ENCODE measurements at places on chromosomes 2 and 18. TPM values are rescaled to one million over a fixed set of nuclear protein-coding genes. Genes with fewer than 3 reads are reported as not detected.

Gene TMEM185B
- 26.2 TPM for total RNA-seq

Gene RBM43
- total RNA-seq, result 13.0 TPM

Gene PKP4
- total RNA-seq, result 37.0 TPM

Gene BCL11A
- 0.40 TPM for total RNA-seq

Gene LYG2
- total RNA-seq, result not detected

Gene SDC1
- 0.22 TPM for total RNA-seq

Gene KHK
- total RNA-seq, result 13.7 TPM

Gene DPYSL5
- not detected for total RNA-seq

Gene UGT1A8
- total RNA-seq, result not detected

DNA sequence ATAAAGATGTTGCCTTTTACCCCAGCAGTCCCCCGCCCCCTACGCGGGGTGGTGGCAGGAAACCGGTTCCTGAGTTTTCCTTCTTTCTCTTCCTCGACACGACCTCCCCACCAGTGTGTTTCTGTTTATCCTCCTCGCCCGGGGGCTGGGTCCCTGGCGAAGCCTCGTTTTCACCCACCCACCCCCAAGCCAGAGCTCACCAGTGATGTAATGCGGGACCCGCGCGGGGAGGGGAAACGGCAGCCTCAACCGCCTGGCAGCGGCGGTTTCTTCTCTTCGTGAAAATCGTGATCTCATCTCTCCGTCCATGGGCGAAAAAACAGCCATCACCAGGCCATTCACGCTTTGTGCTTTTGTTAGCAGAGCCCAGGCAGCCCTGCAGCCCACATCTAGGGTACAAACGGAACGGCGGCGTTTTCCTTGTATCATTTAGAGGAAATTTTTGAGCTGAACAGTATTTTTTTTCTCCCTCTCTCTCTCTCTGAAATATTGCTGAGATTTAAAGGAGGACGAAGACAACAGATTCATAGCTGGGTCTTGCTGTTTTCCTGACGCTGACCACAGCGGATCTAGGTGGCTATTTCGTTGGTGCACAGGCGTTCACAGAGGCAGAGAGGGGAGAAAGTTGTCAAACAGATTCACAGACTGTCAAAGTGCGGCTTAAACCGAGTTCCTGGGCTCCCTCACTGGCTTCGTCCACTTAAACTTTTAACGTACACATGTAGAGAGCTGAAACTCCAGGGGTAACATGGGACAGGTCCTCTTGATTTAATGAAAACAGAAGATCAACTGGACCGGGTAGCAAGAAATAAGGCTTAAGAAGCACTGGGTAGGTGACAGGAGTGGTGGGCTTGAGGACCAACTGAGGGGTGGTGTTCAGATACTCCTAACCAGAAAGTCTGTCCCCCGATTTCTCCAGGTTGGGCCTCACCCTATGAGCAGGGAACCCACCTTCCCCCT, 21.9 kb upstream of the PAX3 start:
- peaks cover 51% of the 10 kb centered on the region for H3K27me3 ChIP-seq
- H3K36me3 ChIP-seq, result no peaks in the 10 kb centered on the region
- peak overlapping the region; percentile 71 for H3K4me3 ChIP-seq
- H3K4me1 ChIP-seq, result peaks cover 5% of the 10 kb centered on the region
- no peak overlapping the region for H3K27ac ChIP-seq

- H3K4me3 ChIP-seq, result no peak overlapping the region
- H3K27ac ChIP-seq, result no peak overlapping the region
- H3K4me1 ChIP-seq, result no peaks in the 10 kb centered on the region
- no peaks in the 10 kb centered on the region for H3K36me3 ChIP-seq
Observed at GRCh38 chr2:229319558-229319957, 48.5 kb upstream of the PID1 start.

DNA sequence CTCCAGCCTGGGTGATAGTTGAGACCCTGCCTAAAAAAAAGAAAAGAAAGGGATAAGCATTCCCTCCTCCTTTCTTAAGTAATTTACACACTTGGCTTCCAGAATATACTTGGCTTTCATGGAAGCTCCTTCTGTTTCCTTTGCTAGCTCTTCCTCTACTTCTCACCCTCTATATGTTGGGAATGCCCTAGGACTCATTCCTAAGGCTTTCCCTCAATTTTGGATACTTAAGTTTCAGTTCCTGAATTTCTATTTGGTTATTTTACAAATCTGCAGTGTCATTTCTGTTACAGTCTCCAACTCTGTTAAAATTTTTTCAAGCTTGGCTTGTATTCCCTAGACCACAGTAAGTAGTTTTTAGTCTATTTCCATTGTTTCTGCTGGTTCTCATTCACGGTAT, 23.6 kb downstream of the SP3 start:
- no peak overlapping the region for H3K27ac ChIP-seq
- no peak overlapping the region for H3K4me3 ChIP-seq
- H3K4me1 ChIP-seq, result peaks cover 29% of the 10 kb centered on the region
- H3K36me3 ChIP-seq, result peaks cover 38% of the 10 kb centered on the region
- H3K27me3 ChIP-seq, result no peaks in the 10 kb centered on the region

DNA sequence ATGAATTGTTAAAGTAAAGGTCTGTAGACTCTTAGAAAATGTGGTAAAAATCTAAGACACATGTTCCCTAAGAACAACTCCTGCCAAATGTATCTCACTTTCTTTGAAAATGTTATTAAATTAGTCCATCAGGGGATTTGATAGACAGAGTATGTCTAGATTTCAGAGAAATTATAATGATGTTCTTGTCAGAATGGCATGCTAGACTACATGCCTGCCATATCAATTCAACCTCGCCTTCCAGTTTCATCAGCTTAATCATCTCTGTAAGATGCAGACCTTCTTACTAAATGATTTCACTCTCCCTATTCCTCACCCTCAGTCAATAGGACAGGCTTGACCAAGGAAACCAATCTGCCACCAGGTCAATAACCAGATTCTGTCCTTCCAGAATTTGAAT, 368.4 kb downstream of the TXNL1 start:
- no peaks in the 10 kb centered on the region for H3K4me1 ChIP-seq
- no peak overlapping the region for H3K27ac ChIP-seq
- H3K4me3 ChIP-seq, result no peak overlapping the region
- peaks cover 4% of the 10 kb centered on the region for H3K27me3 ChIP-seq

DNA sequence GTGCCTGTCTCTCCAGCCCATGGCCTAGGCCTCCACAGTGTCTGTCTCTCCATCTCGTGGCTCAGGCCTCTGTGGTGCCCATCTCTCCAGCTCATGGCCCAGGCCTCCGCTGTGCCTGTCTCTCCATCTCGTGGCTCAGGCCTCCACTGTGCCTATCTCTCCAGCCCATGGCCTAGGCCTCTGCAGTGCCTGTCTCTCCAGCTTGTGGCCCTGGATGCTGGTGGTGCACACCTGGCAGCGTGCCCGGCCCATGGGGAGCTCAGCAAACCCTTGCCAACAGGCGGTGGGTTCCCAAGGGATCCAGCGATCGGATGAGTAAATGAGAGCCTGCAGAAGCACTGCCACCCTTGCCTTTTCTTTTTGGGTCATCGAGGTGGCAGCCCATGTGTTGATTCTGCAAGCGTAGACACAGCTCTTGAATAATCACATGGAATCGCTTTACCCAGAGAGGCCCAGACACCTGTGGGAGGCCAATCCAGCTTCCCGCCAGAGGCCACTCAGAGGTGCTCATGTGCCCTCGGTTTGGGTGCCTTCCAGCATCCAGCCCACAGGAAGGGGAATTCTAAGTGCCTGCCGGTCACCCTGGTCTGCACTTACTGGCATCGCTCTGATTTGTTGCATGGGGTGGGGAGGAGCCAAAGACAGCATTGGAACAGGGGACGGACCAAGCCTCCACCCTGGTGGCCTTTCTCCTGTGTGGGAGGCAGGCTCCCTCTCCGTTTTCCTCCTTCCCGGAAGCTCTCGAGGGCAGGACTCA, 101.8 kb upstream of the HDAC4 start:
- no peak overlapping the region for H3K27ac ChIP-seq
- peaks cover 5% of the 10 kb centered on the region for H3K27me3 ChIP-seq
- no peaks in the 10 kb centered on the region for H3K4me1 ChIP-seq

DNA sequence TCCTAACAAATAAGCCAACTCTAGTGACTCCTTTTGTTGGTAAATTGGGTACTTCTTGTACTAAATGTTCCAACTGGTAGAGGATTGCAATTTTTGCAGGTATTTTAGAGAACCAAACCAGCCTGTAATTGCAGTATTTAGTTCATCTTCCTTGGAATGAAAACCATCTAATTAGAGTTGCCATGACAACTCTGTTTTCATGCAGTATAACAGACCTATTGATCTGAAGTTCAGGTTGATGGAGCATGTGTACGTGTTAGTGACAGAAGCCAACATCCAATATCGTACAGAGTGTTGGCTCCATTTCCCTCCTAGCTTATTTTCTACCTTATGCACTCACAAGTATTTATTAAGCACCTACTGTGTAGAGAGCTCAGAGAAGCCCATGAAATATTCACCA, 176.3 kb upstream of the FOSL2 start:
- H3K4me1 ChIP-seq, result peaks cover 9% of the 10 kb centered on the region
- peaks cover 5% of the 10 kb centered on the region for H3K27me3 ChIP-seq
- DNase-seq, result no peak

DNA sequence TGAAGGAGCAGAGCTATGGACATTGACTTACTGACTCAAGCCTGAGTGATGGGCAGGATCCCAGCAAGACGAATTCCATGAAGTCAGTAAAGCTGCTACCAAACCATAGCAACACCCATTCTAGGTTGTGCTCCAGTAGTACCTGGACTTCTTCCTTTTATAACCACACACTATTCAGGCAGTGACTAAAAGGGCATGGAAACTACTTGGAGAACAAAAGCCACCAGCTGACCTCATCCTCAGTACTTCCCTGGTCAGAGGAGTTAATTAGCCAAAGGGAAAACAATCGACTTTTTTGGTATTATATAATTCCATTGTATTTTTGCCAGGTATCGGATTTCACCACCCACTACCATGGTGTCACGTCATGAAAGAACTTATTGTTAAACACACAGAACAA, 237.1 kb downstream of the TTC32 start:
- no peak for DNase-seq
- no peak overlapping the region for H3K27ac ChIP-seq
- no peak overlapping the region for H3K4me3 ChIP-seq
- H3K4me1 ChIP-seq, result no peaks in the 10 kb centered on the region

DNA sequence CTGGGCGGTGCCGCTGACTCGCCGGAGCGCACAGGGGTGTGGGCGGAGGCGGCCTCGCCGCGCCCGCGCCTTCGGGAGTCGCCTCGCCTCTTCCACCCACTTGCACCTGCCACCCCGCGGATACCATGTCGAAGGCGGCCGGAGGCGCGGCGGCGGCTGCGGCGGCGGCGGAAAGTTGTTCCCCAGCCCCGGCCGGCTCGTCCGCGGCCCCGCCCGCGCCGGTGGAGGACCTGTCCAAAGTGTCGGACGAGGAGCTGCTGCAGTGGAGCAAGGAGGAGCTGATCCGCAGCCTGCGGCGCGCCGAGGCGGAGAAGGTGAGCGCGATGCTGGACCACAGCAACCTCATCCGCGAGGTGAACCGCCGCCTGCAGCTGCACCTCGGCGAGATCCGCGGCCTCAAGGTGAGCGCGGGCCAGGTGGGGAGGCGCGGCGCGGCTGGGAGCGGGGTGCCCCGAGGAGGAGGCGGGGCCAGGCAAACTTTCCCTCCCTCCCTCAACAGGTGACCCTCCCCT, 766 bp downstream of the CCDC85A start:
- DNase-seq, result peak; percentile 33
- no peaks in the 10 kb centered on the region for H3K36me3 ChIP-seq
- H3K4me1 ChIP-seq, result peaks cover 4% of the 10 kb centered on the region

DNA sequence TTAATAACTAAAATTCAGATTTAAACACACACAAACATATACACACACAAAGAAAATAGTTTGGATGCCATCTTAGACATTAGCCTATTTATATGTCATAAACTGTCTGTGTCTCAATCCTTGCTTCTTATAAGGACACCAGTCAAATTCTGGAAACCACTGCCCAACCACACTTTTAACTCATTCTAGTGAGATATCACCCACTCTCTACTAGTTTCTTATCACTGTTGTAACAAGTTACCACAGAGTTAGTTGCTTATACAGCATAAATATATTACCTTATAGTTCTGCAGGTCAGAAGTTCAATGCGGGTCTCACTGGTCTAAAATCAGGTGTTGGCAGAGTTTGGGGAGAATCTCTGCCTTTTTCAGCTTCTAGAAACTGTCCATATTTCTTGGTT, 239.1 kb downstream of the MTX2 start:
- no peak for DNase-seq
- no peaks in the 10 kb centered on the region for H3K36me3 ChIP-seq
- peaks cover 8% of the 10 kb centered on the region for H3K4me1 ChIP-seq
- no peak overlapping the region for H3K4me3 ChIP-seq

DNA sequence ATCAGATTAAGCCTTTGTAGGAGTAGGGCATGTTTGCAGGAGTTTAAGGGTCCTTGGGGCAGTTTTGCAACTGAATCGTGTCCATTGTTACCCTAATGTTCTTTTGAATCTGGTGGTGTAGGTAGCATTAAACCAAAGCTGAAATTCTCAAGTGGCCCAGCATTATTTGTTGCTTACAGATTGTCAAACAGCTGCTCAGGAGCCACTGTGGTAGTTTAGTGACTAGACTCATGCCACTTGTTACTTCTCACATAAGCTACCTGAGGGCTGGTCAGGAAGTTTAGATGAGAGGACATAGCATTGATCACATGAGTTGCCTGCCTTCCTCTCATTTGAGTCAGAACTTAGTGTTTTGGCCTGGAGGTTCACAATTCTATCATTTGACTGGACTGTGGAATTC, 157.6 kb downstream of the HAUS1 start:
- peaks cover 55% of the 10 kb centered on the region for H3K36me3 ChIP-seq
- peaks cover 50% of the 10 kb centered on the region for H3K4me1 ChIP-seq

DNA sequence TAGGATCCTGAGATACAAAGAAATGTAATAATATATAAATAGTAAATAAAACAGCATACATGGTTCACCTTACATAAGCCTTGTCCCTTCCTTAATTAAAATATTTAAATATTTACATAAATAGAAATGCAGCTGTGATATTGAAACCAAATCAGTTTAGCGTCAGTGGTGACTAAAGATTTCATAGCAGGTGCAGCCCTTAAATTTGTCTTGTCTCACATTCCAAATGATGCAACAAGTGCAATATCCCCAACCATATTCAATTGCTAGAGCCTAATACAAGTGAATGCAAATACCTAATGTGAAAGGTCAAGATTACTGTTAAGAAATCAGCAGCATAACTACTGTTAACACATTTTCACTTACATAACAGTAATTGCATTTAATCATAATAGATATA, 539.5 kb downstream of the NYAP2 start:
- DNase-seq, result no peak
- no peak overlapping the region for H3K27ac ChIP-seq
- no peak overlapping the region for H3K4me3 ChIP-seq
- H3K4me1 ChIP-seq, result no peaks in the 10 kb centered on the region
- H3K27me3 ChIP-seq, result no peaks in the 10 kb centered on the region

DNA sequence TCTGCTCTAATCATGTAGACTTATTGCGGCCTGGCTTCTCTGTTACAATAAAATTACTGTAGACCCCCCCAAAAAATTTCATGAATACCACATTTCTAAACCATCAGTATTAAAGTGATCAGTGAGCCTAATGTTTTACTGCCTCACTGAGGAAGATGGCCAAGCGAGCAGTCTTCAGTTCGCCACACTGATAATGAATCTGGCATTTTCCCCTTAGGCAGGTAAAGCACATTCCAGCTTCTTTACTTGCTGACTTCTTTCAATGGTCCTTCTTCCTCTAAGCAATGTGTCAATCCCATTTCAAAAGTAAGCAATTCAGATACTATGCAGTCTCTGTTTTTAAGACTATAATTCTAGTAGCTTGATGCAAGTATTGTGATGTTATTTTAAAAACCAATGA, 137.6 kb downstream of the LAMA1 start:
- H3K27ac ChIP-seq, result no peak overlapping the region
- no peaks in the 10 kb centered on the region for H3K36me3 ChIP-seq
- no peak overlapping the region for H3K4me3 ChIP-seq
- H3K27me3 ChIP-seq, result peaks cover 2% of the 10 kb centered on the region
- H3K4me1 ChIP-seq, result no peaks in the 10 kb centered on the region
